ENCODE measurements at places on chromosomes 6 and 20. TPM values are rescaled to one million over a fixed set of nuclear protein-coding genes. Genes with fewer than 3 reads are reported as not detected.

Gene DEFB129
- not detected for total RNA-seq

Gene OR2H1
- total RNA-seq = not detected

Gene SLC22A1
- total RNA-seq = 0.59 TPM

Gene SASH1
- total RNA-seq = 106 TPM

Gene SPATA25
- 0.69 TPM for total RNA-seq

Gene GFOD1
- total RNA-seq = 14.5 TPM

Gene TMEM151B
- total RNA-seq = 0.10 TPM

Gene HACE1
- 25.3 TPM for total RNA-seq

Gene SCAND1
- total RNA-seq = 19.4 TPM

Gene KHDC1L
- 0.39 TPM for total RNA-seq

Gene PTK7
- total RNA-seq = 121 TPM

Gene NEU1
- total RNA-seq = 19.0 TPM

Gene ATP5F1E
- total RNA-seq = 21.6 TPM

Gene KCNK15
- total RNA-seq = 0.59 TPM

Gene BPIFB2
- not detected for total RNA-seq

Gene DLL1
- 11.2 TPM for total RNA-seq

Gene SF3B5
- total RNA-seq = 42.3 TPM

Gene ID4
- total RNA-seq = 68.6 TPM

Gene RGS17
- total RNA-seq = 0.69 TPM

Gene FOXF2
- total RNA-seq = 0.59 TPM

Gene CYB5R4
- 4.1 TPM for total RNA-seq

Gene IL17A
- total RNA-seq = not detected

Gene LHFPL5
- total RNA-seq = not detected

Gene THBS2
- total RNA-seq = 393 TPM

Gene IMPG1
- not detected for total RNA-seq

Measured in skin of body (tissue), 3 donors.